ENCODE measurements at places on chromosomes 7 and 10.

- DNase-seq: peak; percentile 37
Observed at GRCh38 chr10:33661580-33662336, 327.3 kb upstream of the NRP1 start.

- DNase-seq: no peak
Observed at GRCh38 chr10:122494173-122494820, 32.9 kb downstream of the HTRA1 start.

DNA sequence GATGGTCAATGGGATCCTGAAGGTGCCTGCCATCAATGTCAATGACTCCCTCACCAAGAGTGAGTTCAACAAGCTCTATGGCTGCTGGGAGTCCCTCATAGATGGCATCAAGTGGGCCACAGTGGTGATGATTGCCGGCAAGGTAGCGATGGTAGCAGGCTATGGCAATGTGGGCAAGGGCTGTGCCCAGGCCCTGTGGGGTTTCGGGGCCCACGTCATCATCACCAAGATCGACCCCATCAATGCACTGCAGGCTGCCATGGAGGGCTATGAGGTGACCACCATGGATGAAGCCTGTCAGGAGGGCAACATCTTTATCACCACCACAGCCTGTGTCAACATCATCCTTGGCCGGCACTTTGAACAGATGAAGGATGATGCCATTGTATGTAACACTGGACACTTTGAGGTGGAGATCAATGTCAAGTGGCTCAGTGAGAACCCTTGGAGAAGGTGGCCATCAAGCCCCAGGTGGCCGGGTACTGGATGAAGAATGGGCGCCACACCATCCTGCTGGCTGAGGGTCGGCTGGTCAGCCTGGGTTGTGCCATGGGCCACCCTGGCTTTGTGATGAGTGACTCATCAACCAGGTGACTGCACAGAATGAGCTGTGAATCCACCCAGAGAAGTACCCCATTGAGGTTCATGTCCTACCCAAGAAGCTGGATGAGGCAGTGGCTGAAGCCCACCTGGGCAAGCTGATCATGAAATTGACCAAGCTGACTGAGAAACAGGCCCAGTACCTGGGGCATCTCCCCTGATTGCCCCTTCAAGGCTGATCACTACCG is 63.0 kb upstream of the ANTXRL start:
- DNase-seq: no peak

- DNase-seq: no peak
Observed at GRCh38 chr7:107661865-107662379, 1.3 kb downstream of the SLC26A4 start.

GRCh38 chr7:151796091-151796870 is 80.6 kb downstream of the PRKAG2 start:
- no peak for DNase-seq

- no peak for DNase-seq
Observed at GRCh38 chr10:63921908-63922467, 400.8 kb downstream of the REEP3 start.

DNA sequence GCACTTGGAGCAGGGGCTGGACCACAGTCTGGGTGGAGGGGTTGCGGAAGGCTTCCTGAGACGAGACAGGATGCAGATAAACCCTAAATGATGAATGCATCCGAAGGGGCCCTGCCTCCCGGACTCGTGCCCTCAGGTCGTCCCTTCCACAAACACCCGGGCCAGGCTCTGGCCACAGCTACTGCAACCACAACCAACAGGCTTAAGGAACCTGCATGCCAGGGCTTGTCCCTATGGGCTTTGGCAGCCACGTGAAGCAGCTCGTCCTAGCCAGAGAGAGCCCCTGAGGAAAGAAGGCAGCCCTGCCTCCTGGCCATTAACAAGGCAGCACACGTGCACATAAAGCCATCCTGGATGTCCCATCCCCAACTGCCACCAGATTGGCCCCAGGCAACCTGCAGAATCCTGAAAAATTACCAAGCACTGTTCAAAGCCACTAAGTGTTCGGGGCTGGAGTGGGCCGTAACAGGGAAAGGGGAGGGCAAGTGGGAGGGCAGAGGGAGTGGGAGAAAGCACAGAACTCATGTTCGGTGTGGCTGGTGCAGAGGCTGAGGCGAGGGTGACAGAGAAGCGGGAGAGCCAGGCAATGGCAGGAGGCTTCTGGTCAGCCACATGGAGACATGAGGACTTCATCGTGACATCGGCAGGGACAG is 62.7 kb downstream of the MAD1L1 start:
- DNase-seq: no peak

- DNase-seq: peak; percentile 12
Observed at GRCh38 chr7:112869111-112869774, 79.0 kb upstream of the TMEM168 start.

GRCh38 chr10:74882831-74883230 is 56.4 kb downstream of the KAT6B start:
- no peak for DNase-seq

- DNase-seq: no peak
Observed at GRCh38 chr10:7186387-7187018, 224.3 kb downstream of the SFMBT2 start.

DNA sequence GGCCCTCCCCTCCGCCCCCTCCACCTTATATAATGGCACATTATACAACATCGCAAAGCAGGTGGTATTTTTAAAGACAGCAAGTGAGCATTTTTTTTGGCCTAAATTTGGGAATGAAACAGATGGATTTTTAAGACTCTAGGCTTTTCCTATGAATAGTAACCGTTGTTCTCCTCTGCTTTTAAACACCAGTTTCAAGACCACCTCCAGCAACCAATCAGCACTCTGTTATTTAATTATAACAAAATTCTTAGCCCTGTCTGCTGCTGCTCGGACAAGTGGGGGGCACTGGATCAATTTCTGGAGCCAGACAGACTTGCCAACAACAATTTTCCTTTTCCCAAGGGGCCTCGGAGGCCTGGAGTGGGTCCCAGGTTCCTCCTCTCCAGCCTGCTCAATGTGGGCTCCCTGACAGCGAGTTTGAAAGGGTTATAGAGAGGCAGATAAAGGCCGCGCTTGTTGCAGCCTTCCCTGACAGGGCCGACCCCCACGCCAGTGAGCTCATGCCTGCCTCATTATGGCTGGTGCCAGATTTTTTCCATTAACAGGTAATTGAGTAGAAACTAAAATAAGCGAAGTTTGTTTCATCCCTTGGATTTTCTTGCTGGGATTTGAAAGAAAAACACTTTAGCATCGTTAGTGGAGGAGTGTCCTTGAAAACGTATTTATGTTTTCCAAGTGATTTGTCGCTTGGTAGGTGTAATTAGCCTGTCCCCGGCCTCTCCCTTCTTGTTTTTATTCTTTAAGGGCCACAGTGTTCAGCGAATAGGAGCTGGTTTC is 227.3 kb downstream of the TCF7L2 start:
- DNase-seq: no peak

- DNase-seq: no peak
Observed at GRCh38 chr7:149293338-149293737, 31.3 kb downstream of the ZNF783 start.

DNA sequence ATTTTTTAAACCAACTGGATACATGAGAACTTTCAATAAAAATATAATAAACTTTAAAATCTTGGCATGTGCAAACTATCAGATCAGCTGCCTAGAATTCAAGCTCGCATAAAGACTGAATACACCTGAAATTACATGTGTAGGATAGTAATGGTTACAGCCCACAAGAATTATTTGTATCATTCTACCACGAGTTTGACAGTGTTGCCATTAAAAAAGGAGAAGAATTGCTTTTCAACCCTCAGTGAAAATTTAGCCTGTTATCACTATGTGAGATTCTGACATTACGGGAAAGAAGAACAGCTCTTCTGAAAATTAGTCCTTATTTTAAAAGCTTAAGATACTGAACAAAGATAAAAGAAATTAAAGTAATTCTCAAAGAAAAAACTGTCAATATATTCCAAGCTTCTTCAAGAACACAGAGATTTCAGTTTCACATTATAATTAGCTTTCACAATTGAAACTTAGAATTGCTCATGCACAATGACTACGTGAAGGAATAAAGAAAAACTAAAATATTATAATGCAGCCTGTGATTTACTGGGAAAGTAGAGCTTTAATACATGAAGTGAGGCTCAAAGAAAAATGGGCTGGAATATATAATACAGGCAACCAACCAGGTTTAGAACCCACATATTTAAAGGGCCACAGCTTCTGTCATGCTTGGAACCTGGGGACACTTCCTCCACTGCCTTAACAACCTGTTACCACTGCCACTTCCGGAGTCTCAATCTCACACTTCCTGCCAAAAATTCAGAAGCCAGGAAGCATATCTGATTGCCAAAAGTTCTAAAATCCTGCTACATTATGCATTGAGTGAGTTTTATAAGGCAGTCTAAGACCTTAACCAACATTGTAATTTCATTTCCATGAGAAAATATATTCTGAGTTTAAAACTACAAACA is 23.2 kb downstream of the TPK1 start:
- no peak for DNase-seq

DNA sequence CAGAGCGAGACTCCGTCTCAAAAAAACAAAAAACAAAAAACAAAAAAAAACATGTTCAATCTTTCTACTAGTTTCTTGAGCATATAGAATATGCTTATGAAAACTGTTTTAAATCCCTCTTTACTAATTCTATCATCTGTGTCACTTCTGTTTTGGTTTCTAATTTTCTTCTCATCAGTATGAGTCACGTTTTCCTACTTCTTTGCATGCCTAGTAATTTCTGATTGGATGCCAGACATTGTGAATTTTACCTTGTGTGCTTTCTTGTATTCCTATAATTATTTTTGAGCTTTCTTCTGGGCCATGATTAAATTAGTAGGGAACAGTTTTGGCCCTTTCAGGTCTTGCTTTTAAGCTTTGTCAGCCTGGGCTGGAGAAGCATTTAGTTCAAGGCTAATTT is 9.9 kb downstream of the MICU1 start:
- DNase-seq: no peak

- no peak for DNase-seq
Observed at GRCh38 chr7:29019896-29020295, 61.8 kb upstream of the TRIL start.

DNA sequence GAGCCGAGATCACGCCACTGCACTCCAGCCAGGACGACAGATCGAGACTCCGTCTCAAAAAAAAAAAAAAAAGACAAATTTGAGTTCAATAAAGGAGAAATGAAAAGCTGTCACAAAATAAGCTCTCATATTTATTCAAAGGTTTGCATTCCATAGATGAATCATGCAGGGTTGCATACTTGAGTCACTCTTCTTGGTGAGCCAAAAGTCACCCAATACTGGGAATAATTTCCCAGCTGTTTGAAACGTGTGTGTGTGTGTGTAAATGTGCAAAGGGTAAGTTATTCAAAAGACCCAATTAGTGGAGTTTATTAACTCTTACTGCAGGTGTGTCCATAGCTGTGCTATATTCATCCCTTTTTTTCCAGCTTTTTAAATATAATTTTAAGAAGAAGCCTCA is 297.7 kb downstream of the CCDC3 start:
- DNase-seq: no peak

- no peak for DNase-seq
Observed at GRCh38 chr7:139544645-139545044, 21.2 kb downstream of the CLEC2L start.

DNA sequence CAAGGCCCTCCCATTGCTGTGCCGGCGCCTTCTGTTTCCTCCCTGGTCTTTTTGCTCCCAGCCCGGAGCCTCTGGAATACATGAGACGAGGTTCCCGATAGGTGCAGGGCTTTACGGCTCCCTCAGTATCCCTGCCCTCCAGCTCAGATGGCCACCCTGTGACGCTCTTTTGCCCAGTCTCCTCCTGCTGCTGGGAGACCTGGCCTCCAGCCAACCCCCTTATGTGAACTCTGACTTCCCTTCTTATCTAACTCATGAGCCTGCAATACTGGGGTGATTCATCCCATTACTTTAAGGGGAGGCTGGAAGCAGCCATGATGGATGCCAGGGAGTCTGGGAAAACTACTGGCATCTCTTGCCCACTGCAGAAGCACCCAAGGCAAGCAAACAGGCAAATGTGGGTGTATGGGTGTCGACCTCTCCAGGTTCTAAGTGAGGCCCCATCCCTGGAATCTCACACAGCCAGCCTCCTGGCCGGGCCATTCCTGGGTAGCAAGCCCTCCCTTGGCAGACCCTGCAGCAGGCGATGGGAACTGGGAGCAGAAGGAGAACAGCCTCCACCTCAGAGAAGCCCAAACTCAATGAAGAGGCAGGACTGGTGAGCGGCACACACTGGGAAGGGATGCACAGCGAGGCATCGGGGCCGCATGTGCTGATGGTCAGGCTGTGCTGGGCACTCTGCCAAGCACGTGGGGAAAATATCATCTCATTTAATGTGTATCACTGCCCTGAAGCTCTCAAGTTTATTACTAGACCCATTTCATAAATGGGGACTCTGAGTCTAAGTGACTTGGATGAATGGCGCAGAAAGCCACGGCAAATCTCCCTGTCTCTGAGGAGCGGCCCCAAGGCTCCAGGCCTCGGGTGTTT is 97.5 kb downstream of the FAM53B start:
- no peak for DNase-seq

- no peak for DNase-seq
Observed at GRCh38 chr7:84041649-84042048, 152.9 kb downstream of the SEMA3A start.

DNA sequence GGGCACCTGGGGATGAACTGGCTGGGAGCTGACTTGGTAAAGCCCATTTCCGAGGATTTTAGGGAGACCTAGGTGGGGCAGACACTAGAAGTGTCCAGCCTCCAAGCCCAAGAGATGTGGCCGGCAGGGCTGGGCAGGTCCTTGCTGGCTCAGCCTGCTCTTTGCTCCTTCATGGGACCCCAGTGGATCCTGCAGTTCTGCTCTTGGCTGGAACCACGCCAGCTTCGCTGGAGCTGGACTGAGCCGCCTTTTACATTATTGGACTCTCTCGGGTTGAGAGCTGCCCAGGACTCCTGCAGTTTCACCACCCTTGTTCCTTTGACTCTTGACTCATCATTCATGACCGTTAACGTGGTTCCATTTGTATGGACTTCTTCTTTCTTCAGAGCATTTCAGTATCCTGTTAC is 5.7 kb downstream of the PPIF start:
- no peak for DNase-seq

- no peak for DNase-seq
Observed at GRCh38 chr10:18203471-18203870, 63.2 kb downstream of the CACNB2 start.

DNA sequence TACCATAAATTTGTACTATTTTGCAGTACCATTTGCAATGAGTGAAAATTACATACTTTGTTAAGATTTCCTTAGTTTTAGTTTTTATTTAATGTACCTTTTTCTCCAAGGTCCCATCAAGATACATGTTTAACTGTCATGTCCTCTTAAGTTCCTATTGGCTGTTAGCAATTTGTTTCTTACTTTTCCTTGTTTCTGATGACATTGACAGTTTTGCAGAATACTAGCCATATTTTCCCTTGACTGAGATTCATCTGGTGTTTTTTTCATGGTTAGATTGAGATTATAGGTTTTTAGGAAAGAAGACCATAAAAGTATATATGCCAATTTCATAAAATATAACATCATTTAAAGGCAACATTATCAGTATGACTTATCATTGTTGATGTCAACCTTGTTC is 376.8 kb upstream of the STEAP1 start:
- DNase-seq: no peak

Measured in SHP77 (cell line).